ENCODE measurements at places on chromosomes 12 and 14.
A peak's percentile ranks its signal among the peaks of the same experiment; 100 is the strongest.

GRCh38 chr12:101612160-101612916 lies 17.6 kb downstream of the MYBPC1 start:
- no peak for DNase-seq

DNA sequence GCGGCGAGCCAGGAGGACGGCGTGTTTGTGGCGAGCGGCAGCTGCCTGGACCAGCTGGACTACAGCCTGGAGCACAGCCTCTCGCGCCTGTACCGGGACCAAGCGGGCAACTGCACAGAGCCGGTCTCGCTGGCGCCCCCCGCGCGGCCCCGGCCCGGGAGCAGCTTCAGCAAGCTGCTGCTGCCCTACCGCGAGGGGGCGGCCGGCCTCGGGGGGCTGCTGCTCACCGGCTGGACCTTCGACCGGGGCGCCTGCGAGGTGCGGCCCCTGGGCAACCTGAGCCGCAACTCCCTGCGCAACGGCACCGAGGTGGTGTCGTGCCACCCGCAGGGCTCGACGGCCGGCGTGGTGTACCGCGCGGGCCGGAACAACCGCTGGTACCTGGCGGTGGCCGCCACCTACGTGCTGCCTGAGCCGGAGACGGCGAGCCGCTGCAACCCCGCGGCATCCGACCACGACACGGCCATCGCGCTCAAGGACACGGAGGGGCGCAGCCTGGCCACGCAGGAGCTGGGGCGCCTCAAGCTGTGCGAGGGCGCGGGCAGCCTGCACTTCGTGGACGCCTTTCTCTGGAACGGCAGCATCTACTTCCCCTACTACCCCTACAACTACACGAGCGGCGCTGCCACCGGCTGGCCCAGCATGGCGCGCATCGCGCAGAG lies 873 bp downstream of the PLXNC1 start:
- DNase-seq = peak; percentile 90

DNA sequence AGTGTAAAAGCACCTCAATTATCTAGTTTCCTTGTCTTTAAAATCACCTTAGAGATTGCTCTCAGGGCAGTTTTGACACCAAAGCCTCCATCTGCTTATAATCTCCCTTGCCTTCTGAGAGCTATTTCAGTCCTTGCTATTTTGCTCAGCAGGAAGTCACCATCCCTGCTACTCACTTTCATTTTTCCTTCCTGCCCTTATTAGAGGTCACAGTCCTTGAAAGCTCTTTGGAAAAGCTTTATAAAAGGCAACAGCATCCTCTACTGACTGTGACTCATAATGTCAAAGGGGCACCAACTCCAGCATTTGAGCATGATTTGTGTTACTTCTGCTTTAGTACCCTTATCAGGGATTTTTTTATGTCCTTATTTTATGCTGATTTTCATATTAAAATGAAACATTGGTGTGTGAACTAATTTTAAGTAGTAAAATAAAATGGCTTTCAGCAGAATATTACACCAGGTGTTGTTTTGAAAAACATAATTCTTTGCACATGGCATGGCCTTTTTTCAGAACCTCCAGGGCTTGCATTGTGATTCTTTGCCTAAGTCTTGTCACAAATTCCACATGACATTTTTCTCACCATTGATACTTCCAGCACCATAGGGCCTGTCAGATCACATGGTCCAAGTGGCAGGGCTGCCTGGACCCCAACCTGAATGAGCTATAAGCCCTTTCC lies 213.0 kb downstream of the ADAMTS20 start:
- DNase-seq = peak; percentile 18

DNA sequence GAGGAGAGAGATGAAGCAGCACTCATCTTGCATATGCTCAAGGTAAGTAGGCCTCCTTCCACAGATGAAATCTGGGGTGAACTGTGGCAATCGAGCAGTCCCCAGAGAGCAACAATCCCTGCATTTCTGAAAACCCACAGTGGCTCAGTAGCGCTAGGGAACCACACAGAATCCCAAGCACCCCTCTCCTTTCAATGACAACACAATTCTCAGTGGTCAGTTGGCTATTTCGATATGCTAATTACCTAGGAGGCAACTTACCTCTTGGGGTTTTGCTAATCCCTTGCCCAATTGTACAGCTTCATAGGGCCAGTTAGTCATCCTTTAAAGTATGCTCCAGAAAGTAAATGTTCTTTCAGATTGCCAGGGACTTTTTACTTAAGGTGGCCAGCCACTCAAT lies 1035.7 kb downstream of the BCL11B start:
- no peak for DNase-seq

GRCh38 chr12:75704664-75705063 lies 193.3 kb upstream of the KRR1 start:
- no peak for DNase-seq

DNA sequence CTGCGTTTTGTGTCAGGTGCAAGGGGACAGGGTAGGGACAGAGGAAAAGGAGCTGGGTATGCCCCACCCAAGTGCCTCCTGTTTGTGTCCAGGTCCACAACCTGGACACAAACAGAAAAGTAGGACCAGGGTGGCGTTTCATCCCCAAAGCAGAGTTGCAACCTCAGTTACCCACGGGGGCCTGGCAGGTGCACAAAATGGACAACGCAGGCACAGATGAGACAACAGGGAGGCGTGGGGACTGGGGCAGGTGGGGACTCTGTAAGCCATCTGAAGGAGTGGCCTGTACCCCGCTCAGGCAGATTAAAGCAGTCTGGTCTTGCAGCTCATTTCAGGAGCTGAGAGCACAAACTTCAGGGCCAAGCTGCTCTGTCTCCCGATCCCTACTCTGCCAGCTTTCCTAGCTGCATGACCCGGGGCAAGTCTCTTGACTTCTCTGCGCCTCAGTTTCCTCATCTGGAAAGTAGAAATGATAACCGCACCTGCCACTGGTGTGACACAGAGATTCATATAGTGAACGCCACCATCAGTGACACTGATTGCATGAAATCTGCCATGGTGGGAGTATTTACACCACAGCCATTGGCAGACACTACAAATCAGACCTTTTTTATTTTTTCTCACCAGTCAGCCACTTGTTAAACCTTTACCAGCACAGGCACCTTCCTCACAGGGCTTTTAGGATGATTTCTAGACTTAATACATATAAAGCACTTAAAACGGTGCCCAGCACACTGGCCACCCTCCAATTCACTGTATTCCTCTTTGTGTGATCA lies 123.0 kb downstream of the PHETA1 start:
- DNase-seq = no peak

DNA sequence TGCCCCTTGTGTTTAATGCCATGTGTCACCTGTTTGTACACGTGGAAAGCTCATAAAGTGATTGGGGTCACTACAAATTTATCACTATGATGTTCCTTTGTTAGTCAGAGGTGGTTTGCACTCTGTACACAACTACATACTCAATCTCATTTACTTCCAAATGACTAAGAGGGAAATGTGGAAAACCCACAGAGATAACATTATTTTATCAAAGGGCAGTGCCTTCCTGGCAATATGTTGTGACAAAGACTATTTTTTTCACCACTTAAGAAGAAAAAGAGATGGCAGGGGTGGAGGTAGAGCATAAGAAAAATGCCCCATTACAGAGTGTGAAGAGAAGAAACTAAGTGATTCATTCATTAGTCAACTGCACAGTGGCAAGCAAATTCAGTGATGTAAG lies 1064.1 kb upstream of the FLRT2 start:
- no peak for DNase-seq

GRCh38 chr12:94175763-94176668 lies 27.6 kb downstream of the PLXNC1 start:
- DNase-seq = no peak

- no peak for DNase-seq
Observed at GRCh38 chr12:56931474-56931978, 2.7 kb downstream of the SDR9C7 start.

- peak; percentile 80 for DNase-seq
Observed at GRCh38 chr12:7092229-7092985, at the start of gene C1R. C1R (minus strand) TSS chr12:7092445; CDS start chr12:7092388, 57 bp downstream.

GRCh38 chr14:96586921-96587822 lies 85.0 kb downstream of the PAPOLA start:
- no peak for DNase-seq

DNA sequence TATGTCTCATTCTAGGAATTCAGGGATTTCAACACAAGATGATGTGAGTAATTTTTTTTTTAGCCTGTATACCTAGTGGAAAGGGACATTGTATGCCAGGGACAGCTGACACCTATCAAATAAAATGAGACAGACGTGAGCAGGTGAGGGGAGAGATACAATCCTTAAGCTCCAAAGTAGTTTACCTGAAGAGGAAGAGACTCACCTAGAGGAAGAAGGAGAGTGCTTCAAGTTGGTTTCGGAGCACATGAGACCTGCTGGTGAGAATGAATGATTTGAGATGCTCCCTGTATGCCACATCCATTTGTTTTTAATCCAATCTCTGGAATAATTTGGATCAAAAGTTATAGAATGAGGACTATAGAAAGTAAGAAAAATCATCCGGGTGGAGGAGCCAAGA lies 915.4 kb upstream of the FBXO33 start:
- DNase-seq = no peak
